Hematopoietic multipotent progenitor cell treated with erythropoietin and hydrocortisone succinate and interleukin-3 and kit ligand, for 15 days (in vitro differentiated cells): ENCODE measurements at places on chromosomes 16 and 17.

DNA sequence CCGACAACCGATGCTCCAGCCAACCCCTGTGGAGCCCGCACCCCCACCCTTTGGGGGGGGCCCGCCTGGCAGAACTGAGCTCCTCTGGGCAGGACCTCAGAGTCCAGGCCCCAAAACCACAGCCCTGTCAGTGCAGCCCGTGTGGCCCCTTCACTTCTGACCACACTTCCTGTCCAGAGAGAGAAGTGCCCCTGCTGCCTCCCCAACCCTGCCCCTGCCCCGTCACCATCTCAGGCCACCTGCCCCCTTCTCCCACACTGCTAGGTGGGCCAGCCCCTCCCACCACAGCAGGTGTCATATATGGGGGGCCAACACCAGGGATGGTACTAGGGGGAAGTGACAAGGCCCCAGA is 17.9 kb downstream of the NGFR start:
- DNase-seq, result no peak

DNA sequence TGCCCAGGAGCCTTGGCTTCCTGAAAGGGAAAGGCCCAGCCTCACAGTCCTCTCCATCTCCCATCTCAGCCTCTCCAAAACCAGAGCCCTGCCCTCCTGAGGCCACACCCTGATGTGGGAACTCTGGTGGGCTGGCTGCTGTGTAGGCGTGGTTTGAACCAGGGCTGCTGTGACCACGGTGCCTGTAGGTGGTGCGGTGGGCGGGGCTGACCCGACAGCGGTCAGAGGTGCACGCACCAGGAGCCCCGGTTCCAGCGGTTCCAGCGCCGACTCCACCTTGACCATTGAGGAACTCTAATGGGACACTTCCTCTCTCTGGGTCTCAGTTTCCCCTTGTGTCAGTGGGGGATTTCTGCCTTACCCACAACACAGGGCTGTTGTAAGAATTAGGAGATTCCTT is 2.4 kb downstream of the RAP1GAP2 start:
- DNase-seq, result no peak

DNA sequence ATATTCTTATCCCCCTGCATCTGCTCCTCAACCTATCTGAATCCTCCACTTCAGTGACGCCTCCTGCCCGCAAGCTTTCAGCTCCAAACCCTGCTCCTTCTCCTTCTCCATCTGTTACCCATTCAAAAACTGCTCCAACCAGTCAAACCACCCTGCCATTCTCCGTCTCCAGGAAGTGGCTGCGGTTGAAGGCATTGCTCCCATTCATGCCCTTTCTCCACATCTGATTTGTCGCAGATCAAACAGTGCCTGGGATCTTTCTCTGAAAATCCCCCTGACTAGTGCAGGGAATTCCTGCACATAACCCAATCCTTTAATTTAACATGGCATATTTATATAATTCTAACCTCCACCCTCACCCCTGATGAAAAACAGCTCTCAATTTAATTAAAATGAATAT is 56.3 kb downstream of the SLFN5 start:
- no peak for DNase-seq

- DNase-seq, result no peak
Observed at GRCh38 chr17:78996781-78997201, 12.8 kb downstream of the CANT1 start.

DNA sequence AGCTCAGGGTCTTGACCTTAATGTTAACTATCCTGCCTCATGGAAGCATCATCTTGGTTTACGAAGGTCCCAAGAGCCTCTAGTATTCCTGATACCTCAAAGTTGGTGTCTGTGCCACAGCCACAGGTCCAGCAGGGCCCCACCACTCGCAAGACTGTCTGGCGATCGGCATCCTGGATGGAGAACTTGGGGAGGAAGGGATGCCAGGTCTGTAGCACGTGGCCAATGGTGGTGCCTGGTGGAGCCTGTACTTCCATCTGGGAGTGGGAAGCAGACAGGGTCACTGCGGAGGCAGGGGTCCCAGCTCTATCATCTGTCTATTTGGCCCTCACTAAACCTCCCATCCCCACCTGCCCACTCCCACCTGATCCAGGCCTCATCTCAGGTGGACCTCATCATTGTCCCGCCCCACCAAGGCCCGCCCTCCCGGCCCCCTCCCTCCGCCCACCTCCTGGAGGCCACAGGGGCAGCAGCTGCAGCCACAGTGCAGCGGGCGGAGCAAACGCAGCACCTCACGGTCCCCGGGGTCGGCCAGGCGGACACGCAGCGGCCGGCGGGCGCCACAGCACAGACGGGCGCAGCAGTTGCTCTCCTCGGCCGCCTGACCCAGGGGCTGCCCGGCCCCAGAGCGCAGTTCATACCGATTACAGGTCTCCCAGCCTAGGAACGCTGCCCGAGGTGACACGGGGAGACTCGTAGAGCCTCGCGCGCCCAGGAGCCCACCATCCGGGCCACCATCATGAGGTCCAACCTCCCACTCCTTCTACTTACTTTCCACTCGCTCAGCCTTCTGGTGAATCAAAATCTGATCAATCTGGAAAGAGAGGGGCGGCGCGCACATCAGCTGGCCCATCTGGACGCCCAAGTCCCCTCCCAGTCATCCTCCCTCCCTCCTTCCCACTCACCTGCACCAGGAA is 1.4 kb downstream of the PLSCR3 start:
- DNase-seq, result no peak

DNA sequence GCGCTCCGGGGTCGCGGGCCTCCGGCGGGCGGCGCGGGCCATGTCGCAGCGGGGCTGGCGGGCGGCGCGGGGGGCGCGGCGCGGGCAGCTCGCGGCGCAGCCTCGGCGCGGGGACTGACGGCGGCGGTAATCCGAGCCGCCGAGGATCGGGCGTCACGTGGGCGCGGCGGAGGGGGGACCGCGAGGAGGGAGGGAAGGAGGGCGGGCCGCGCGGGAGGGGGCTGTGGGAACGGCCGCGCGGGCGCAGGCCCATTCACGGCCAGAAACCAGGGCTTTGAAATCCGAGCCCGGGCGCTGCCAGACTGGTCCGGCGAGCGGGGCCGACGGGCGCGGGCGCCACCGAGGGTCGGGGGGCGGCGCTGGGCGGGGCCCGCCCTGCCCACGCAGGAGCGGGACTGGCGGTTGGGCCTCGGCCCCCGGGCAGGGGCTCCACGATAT is at the start of gene MTSS2:
MTSS2 (minus strand) TSS at position 116 of the 438 bp plus-strand sequence. CDS start 262 bp downstream, outside the sequence.
- DNase-seq, result no peak
